Adipocyte (in vitro differentiated cells): ENCODE measurements at places on chromosomes 1 and 21.

DNA sequence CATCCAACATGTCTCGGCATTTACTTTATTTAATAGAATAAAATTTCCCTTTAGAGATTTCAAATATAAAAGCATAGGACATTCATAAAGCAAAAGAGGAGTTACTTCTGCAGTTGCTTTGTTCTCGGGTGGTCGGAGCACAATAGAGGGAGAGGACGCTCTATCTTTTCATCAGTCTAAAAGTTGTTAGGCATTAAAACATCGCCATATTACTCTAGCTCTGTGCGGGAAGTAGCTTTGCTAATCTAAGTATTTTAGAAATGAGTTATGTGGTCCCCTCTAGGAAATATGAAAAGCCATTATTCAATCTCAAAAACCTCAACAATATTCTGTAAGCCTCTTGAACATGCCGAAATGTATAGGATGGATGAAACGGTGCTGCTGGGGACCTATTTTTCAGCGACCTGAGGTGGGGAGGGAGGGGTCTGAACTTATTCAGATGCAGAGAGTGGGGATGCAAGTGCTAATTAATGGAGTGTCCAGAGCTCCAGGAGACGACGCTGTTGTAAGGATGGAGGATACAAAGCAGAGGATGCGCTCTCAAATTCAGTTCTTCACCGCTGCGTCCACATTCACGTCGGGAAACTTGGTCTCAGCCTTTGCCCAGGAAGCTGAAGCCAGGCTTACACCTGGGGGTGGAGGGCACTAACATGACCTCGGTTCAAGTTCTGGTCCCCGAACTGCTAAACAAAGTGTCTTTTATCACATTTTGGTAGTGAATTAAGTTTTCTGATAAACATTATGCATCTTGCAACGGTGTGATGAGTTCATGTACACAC, 6.3 kb downstream of the CDKN2C start:
- peak; percentile 58 for DNase-seq

GRCh38 chr1:24294716-24295371, 24.3 kb upstream of the GRHL3 start:
- no peak for DNase-seq

- DNase-seq, result peak; percentile 94
Observed at GRCh38 chr1:109161858-109162606, 48.1 kb downstream of the ELAPOR1 start.

DNA sequence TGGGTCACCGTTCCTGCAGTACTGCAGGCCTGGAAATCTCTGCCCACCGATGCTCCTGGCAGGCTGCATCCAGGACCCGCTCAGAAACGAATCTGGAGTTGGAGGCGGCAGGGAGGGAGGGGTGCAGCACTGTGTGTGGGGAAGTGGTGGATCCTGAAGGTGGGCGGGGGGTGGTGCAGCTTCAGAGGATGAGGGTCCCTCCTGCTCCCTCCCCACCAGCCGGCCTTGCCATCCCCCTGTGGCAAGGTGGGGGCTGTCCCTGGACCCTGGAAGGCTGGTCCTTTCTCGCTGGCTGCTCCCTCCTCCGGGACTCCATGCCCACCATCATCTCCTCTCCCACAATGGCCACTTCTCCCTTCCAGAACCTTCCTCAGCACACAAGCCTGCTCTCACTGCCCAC, 60.4 kb downstream of the B3GALT5 start:
- DNase-seq, result no peak

DNA sequence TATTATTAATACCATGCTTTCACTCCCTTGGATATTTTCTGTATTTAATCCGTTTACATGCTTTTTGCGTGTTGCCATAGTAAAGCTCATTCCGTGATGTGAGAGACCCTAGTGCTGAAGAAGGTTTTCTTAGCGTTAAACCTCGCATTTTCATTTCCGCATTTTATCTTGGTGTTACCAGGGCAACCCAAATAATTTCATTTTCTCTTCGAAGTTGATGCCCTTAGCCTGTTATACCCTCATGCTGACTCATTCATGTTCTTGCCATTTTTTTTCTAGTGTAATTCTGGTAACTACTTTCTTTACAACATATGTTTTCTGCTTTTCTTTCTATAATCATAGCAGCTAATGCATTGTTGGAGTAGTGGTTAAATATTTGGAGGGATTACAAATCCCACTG, 37.2 kb downstream of the LRRC8C start:
- DNase-seq, result no peak

- DNase-seq, result peak; percentile 54
Observed at GRCh38 chr1:67843746-67844145, 10.5 kb upstream of the GNG12 start.

DNA sequence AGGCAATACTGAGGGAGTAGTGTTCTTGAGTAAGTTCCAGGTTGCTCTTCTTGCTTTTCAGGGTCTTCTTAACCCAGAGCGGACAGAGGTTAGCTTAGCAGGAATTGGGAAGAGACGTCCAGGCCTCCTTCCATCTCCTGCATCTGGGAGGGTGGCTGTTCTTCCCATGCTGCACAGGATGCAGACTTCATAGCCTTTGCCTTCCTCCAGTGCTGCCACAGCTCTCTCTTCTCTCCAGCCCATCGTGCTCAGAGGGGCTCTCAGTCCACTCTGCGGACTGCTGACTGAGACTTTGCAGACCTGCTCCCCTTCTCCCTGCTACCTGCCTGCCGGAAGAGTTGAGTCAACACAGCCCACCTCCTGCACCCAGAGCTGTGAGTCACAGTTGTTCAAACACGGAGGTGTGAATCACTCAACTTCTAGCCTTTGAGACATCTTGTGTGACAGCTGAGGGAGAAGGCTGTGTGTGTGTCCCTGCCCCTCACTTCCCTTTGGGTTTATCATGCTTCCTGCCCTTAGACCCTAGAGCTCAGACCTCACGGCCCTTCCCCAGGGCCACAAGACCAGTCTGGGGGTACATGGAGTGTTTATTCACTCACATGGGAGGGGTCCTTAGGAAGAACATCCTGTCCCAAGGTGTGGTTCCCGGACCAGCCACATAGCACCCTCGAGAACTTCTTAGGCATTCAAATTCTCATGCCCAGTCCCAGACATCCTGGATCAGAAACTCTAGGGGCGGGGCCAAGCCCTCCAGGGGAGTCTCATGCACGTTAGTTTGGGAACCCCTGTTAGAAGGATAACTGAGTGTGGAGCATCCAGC, 158.3 kb upstream of the CACNA1E start:
- DNase-seq, result no peak

GRCh38 chr1:171226747-171227370, 21.4 kb upstream of the FMO1 start:
- peak; percentile 91 for DNase-seq

GRCh38 chr1:41735631-41736260, 183.0 kb downstream of the HIVEP3 start:
- DNase-seq, result no peak

DNA sequence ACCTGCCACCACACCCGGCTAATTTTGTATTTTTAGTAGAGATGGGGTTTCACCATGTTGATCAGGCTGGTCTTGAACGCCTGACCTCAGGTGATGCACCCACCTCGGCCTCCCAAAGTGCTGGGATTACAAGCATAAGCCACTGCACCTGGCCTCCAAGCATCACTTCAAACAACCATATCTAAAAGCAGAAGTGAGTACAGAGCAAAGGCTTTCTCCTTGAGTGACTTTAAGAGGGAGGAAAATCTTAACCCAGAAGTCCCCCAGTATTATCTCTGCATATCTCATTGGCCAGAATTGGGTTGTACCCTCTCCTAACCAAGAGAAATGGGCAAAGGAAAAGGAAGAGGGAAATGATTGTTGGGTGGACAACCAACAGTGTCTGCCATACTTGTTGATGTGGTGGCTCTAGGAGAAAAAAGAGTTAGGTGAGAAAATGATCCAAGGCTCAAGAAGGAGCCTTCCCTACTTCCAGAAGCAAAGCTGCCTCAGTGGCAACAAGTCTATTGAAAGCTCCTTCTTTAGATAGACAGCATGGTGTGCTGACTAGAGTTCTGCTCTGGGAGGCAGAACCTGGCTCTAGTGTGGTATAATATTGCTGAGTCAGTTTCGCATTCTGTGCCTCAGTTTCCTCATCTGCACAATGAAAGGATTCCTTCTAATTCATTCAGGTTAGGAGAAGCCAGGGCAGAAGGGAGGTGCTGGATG, 16.8 kb upstream of the FOXE3 start:
- DNase-seq, result no peak

GRCh38 chr1:76901158-76901767, 34.0 kb downstream of the ST6GALNAC5 start:
- DNase-seq, result peak; percentile 40

DNA sequence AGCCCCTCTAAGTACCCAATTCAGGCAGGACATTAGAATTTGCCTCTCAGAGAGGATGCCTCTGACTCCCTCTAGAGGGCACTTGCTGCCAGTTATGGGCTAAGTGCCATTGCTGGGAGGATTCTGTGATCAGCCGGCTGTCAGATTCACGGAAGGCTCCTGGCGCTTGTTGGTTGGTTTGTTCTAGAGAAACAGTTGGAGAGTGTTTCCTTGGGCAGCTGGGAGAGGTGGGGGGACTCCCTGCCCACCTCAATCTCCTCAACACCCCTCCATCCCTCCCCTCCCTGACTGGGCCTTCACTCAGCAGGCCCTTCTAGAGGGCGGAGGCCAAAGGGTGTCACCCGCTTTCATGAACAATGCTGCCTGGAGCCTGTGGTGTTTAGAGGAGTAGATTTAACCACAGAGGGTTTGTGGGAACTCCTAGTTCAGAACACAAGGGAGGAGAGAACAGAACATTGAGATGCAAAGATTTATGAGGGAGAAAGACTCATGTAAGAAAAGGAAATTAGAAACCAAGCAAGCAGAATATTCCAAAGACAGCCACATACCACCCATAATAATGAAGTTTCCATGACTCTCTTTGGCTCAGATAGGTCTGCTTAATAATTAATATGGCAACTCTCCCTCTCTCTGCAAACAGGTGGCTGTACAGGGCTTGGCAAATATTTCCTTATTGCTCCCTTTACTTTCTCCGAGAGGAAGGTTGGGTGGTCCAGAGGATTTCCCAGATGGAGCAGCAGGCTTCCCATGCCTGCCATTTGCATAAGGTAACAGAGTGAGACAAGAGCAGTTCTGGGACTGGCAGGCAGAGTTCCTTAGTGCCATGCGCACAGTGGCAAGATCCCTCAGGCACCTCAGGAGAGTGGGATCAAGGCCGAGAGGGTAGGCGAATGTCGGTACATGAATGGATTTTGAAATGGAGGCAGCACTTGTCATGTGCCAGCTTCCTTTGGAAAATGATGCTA, 30.0 kb upstream of the ACP6 start:
- DNase-seq, result peak; percentile 86

DNA sequence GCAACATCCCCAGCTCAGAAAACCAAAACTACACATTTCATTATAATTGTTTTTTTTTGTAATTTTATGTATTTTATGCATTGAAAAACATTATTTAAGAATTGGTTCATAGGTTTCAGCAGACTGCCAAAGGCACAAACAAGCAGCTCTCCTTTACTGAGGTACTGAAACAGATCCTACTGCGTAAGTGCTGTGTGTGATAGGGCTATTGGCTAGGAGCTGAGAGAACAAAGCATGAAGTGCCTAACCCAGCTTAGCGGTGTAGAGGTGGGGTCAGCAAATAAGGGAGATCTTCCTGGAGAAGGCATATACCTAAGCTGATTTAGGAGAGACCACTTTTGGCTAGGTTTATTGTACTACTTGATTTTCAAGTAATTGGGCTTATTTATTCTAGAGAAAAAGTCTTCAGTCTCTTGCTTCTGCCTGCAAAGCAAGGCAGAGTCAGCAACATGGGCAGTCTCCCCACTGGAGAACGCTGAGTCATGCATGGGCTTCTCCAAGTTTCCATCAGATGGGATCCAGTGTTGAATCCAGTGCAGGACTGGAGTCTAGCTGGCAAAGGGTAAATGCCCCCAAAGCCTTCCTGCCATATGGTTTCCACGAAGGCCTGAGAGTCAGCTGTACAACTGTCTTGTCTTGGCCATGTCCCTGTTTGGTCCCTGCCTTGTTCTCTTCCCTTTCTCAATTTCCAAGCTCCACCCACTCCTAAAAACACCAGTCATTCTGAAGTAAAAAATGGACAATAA, 18.0 kb upstream of the YTHDF2 start:
- peak; percentile 51 for DNase-seq

- DNase-seq, result no peak
Observed at GRCh38 chr1:235779770-235780169, 86.9 kb downstream of the LYST start.

DNA sequence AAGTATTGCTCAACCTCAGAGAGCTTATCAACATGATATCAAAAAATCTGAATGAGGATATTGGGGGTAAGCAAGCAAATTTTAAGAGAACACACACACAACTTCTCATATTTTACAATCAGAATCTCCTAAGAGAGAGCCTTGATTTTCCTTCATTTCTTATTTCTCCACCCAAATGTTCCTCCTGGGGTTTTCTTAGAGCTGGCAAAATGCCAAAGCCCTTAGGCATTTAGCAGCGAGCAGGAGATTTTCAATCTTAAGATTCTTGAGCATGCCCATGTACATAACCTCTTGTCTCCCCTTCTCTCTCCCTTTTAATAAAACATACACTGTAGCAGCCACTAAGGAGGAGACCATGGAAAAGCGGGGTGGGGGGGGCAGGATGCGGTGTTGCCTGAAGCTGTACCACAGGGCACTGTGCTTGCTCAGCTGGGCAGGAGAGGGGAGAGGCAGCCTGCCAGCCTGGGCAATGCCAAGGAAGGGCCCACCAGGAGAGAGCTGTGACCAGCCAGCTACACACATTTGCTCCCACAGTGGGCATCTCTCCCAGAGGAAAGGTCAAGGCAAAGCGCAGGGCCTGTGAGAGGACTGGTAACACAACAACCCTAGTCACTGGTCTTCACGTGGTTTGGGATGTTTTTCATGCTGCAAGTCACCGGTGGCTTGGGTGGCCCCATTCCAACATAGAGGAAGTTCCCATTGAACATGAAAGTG, 4.3 kb downstream of the BRINP2 start:
- no peak for DNase-seq

DNA sequence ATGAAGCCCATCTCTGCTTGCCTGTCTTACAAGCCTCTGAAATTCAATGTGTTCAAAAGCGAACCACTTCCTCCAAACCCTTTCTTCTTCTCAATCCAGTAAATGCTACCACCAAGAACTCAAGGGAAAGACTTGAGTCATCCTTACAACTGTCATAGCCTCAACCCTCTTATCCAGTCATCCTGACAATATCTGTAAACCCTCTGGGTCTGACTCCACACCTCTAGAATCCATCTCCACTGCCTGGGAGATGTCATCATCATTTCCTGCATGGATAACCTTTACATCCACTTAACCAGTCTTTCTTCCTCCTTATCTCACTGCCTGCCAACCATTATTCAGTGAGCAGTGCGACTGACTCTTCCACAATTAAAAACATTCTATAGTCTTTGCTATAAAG, 441.1 kb downstream of the SETD4 start:
- DNase-seq, result peak; percentile 18
